ENCODE measurements at places on chromosomes 7 and 10.

DNA sequence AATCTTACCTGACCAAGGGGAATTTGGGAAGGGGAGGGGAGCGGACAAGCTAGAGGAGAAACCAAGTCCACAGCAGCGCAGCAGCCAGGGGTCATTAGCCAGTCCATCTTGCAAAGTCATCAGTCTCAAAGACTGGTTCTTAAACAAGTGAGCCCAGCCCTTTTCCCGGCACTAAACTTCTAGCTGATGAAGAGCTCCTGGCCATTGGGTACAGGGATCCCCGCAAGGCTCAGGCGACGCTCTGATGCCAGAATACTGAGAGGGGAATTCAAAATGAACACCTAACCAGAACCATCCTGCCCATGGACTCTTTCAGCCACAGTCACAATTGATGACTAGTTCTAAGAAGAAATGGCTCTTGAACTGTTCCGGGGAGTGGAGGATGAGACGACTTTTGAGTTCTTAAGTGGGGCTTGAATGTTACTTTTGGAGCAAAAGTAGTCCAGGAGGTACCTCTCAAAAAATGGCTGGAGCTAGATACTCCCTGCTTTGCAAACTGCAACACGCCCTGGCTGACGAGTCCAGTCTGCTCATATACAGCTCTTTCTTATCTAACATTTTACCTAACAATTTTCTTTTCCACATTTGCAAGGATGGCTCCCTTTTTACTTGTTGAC is 2.5 kb upstream of the TWIST1 start:
- DNase-seq = no peak

DNA sequence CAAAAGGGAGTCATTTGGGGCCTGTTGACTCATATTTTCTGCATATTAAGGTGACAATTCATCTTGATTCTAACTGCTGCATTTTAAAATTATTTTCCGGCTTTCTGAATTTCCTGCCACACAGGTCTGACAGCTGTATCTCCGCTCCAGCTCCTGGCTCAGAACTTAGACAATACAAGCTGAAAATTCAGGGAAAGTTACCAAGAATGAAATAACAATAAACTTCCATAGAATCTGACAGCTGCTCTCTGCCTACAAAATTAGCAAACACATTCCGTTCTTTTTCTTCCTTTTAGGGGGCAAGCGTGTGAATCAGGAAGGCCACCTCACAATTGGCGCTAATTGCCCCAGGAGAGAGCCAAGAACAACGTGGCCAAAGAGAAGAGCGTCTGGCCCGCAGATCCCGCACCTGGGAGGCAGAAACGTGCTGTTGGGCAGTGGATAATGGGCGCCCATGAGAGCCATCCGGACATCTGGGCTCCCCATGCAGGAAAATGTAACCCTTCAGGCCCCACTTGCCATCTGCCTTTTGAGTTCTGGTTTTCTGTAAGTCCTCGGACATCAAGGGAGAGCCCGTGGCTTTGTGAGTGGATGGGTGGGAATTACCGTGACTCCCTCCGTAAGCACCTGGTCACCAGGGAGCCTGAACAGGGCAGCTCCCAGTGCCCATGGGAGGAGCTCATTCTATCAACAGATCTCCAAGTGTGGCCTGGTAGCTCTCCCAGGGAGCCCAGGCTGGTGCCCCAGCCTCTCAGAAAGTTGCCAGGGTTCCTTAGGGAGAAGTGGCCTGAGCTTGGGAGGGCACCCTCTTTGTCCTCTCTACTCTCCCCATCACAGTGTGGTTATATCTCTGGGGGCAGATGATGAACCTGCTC is 5.0 kb downstream of the CLRN3 start:
- no peak for DNase-seq

GRCh38 chr7:73482746-73483145 is 39.3 kb downstream of the BAZ1B start:
- DNase-seq = no peak

DNA sequence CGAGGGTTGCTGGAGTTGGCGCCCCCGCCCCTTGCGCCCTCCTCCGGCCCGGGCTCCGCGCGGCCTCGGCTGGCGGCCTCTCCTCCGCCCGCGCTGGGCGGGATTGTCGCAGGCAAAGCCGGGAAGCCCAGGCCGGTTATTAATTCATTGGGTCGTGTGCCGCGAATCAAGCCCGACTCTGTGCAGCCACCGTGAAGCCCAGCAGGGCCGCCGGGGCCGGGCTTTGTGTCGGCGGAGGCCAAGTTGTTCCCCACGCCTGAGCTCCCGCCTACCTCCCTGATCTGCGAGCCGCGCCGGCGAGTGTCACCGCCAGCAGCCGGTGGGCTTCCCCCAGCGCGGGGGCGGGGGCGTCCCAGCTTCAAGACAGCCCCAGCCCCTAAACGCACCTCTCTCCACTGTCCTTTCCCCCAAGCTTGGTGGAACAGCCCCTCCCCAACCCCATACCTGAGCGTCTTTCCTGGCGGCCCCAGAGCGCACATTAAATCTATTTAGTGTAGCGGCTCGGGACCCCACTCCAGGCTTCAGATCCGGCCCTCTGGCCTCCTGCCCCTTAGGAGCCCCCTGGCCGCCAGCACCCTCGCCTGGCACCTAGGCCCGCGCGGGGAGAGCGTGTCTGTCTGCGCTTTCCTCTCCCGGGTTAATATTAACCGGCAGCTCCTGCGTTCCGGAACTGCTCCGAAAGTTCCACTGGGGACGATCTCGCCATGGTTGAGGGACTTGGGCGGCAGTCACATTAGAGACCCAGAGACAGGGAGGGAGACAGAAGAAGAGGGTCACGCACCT is 3.5 kb downstream of the SHH start:
- no peak for DNase-seq

- DNase-seq = no peak
Observed at GRCh38 chr7:18177815-18178660, 150.4 kb upstream of the PRPS1L1 start.

DNA sequence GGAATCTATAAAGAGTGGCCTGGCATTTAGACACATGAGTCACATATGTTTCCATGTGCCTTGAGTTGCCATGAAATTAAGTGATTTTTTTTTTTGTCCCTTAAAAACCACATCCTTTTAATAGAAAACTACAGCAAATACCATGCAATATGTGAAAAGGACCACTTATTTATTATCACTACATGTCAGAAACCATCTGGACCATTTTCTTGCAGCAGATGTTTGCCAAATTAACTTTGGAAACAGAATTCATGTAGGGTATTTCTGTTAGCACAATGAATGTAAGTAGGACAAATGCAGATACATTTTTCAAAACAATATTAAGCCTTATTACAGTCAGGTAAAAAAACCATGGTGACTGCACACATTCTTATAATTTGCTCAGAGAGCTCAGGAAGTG is 230.6 kb downstream of the REEP3 start:
- DNase-seq = no peak

DNA sequence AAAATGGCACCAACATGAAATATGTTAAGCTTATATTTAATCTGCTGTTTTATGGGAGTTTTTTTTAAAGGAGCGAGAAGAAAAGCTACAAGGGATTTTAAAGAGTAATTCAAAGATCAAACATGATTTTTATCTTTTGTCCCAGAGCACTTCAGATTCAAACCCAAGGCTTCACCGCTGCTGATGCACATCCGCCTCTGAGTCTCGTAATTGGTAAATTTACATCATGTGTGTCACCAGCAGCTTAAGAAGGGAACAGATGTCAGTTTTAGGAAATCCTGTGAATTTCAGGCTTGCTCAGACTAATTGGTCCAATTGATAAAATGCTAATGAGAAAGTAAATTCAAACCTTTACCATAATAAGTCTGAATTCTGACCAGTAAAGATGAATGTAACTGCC is 406.3 kb downstream of the GFRA1 start:
- no peak for DNase-seq

DNA sequence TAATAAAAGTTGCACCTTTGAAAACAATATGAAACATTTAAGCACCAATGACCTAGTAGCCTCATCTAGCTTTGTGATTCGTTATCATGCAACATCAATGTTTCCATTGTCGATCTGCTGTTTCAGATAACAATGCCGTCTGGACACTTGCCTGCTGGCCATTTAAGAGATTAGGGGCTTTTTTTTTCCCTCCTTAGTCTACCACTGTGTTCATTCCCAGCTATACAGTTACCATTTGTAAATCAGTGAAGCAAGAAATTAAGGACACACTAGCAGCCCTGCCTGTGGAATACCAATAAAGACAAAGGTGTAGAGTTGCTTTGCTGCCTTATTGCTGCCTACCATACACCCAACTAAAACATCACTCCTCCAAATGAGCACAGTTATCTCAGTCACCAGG is 37.6 kb upstream of the MYO3A start:
- no peak for DNase-seq

DNA sequence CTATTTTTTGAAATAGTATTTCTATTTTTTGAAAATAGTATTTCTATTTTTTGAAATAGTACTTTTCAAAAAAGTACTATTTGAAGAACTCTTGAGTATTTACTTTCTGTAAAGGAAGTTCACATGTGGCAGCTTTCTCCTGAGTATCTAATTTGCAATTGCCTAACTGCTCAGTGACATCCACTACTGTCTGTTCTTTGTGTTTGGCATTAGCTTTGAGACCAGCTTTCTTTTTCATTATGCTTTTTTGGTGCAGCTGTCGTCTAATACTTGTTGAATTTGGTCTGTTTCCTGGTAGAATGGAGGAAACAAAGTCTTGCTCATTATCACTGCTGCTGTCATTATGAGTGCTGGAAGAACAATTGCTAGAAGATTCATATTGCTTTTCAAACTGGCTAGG is 99.1 kb downstream of the BMPR1A start:
- DNase-seq = no peak

DNA sequence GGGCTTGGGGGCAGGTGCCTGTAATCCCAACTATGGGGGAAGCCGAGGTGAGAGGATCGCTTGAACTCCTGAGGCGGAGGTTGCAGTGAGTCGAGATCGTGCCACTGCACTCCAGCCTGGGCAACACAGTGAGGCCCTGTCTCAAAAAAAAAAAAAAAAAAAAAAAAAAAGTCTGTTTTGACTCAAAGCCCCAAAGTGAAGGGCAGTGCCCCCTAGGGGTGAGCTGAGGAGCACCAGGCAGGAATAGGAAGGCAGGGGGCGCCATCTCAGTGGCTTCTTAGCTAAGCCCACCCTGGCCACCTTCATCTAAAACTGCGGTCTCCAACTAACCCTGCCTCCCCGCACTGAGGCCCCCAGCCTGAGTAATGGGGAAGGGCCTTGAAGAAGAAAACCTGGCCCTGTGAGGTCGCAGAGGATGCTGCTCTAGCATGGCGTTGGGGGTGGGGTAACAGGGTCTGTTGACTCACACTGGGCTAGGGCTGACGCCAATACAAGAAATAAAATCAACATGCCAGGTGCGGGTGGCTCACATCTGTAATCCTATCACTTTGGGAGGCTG is 9.8 kb downstream of the PODXL start:
- no peak for DNase-seq

GRCh38 chr10:1274111-1274661 is 218.0 kb downstream of the WDR37 start:
- no peak for DNase-seq

- no peak for DNase-seq
Observed at GRCh38 chr7:151503902-151504714, 15.6 kb downstream of the RHEB start.

DNA sequence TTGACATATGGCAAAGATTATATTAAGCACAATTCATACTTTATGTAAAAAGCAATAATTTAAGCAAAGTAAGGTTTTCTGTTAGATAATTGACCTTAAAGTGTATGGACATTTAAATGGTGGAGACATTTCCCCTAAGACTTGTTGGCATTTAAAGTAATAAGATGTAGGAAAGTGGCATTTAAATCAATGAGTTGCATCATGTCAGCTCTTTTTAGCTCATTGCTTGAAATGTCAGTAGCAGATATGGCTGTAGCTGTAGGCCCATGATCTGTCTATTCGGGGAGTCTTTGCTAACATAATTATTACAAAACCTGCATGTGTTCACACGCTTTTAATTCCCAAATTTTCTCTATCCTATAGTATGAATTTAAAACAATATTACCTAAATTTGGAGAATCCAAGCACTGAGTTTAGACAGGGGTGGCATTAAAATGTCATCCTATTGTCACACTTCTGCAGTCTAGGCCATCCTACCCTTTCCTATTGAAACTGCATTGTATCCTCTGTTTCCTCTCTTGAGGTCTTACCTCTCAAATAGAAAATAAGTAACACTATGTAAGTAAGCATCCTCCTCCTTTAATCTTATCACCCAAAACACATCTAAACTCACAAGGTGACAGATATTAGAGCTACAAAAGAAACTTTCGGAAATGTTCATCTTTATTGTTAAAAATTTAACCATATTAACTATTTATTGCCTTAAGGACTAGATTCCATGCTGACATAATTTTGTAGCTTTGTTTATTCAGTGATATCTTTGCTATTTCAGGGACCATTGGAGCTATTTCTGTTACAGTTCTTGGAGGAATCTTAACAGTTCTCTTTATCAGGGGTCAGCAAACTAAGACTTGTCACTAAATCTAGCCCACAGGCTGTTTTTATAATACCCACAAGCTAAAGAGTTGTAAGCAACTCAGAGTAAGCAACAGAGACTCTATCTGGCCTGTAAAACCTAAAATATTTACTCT is 91.2 kb downstream of the LCOR start:
- DNase-seq = no peak

- no peak for DNase-seq
Observed at GRCh38 chr7:155194382-155195140, 103.1 kb upstream of the INSIG1 start.

GRCh38 chr7:109713366-109713765 is 1143.7 kb downstream of the DNAJB9 start:
- DNase-seq = no peak

DNA sequence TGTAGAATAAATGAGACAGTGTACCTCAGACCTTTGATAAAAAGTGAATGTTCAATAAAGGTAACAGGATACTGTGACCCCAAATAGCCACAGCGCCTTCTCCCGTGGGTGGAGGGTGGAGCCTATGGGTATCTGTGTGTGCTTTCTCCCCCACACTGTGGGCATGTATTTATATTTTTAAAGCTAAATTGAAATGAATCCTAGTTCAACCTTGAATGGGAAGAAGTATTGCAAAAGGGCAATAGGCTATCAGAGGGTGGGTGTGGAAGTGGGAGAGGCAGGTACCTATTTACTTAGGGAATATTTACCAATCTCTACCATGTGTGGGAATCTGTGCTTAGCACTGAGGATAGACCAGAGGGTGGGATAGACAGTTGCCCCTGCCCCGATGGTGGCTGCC is 68.9 kb downstream of the PFKFB3 start:
- DNase-seq = no peak
